ENCODE measurements at places on chromosomes 1 and 21. TPM values are rescaled to one million over a fixed set of nuclear protein-coding genes. Genes with fewer than 3 reads are reported as not detected.

DNA sequence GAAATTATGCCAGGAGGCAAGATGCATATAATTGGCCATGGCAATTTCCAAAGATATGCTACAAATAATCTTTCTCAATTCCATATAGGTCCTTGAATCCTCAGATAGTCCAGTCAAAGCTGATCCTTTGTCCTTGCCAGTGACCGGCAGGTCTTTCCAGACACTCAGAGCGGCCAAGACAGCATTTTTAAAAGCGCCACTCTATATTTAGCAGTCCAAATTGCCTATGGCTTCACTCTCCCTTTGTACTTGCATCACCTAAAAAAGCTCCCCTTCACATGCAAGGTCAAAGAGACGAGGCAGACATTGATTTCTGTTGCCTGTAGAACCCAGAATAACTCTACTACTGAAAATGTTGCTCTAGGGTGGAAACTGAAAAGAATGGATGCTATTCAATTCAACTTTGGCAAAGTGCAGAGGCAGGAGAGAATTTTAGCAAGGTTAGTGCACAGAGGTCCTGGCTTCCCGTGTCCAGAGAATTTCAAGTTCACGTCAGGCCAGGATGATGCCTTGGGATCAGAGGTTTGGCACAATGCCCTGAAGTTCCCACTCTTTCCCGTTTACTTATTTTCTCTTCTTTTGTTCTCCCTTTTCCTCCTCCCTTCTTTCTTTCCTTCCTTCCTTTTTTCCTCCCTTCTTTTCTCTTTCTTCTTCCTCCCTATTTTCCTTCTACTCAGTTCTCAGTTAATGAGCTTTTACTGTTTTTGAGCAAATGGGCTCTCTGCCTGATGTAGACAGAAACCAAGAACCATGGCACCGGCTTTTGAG is 108.5 kb downstream of the KCNK1 start:
- H3K27ac ChIP-seq: no peak overlapping the region
- H3K27me3 ChIP-seq: no peaks in the 10 kb centered on the region

- no peaks in the 10 kb centered on the region for H3K27me3 ChIP-seq
- no peak for DNase-seq
- no peak overlapping the region for H3K4me3 ChIP-seq
Measured at GRCh38 chr1:50829014-50829958, 130.8 kb downstream of the FAF1 start.

GRCh38 chr21:41570791-41571355 is 62.9 kb upstream of the TMPRSS2 start:
- H3K27me3 ChIP-seq: no peaks in the 10 kb centered on the region
- H3K4me3 ChIP-seq: no peak overlapping the region
- no peak overlapping the region for H3K27ac ChIP-seq
- no peak for DNase-seq
- no peaks in the 10 kb centered on the region for H3K36me3 ChIP-seq

GRCh38 chr1:220296981-220297380 is 24.7 kb upstream of the RAB3GAP2 start:
- no peaks in the 10 kb centered on the region for H3K4me1 ChIP-seq
- no peak for DNase-seq
- H3K27ac ChIP-seq: no peak overlapping the region

DNA sequence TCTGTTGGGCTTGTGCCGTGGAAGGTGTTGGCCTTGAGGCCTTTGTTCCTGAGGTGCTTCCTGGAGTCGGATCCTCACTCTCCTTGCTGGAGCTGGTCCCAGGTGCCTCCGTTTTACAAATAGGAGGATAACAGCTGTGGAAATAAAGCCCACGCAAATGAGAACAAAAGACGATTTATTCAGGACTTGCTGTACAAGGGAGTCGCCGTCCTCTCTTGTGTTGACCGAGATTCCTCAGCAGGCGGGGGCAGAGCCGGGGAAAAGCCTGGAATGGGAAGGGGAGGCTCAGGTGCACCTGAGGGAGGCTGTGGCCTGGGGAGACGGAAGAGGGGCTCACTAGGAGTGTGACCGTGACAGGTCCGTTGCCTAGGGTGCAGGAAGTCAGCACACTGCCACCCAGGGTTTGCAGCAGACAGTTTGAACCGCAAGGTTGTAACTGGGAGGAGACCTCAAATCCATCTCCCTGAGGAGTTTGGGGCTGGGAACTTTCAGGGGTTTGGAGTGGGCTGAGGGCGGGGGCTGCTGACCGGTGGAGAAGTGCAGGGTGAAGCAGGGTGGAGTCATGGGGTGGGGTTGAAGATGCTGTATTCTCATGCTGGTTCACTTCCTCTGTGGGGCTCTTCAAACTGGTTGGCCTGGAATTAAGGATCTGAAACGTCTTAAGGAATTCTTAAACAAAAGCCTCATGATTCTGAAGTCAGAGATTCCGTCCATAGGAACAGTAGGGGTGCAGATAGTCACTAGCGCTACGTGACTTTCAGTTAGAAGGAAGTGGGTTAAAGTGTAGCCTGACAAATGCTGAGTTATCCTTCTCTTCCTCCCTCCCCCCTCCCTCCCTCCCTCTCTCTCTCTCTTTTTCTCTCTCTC is 2.6 kb upstream of the CSTB start:
- no peaks in the 10 kb centered on the region for H3K27me3 ChIP-seq
- H3K27ac ChIP-seq: no peak overlapping the region
- H3K4me1 ChIP-seq: peaks cover 12% of the 10 kb centered on the region
- peaks cover under 1% of the 10 kb centered on the region for H3K36me3 ChIP-seq

DNA sequence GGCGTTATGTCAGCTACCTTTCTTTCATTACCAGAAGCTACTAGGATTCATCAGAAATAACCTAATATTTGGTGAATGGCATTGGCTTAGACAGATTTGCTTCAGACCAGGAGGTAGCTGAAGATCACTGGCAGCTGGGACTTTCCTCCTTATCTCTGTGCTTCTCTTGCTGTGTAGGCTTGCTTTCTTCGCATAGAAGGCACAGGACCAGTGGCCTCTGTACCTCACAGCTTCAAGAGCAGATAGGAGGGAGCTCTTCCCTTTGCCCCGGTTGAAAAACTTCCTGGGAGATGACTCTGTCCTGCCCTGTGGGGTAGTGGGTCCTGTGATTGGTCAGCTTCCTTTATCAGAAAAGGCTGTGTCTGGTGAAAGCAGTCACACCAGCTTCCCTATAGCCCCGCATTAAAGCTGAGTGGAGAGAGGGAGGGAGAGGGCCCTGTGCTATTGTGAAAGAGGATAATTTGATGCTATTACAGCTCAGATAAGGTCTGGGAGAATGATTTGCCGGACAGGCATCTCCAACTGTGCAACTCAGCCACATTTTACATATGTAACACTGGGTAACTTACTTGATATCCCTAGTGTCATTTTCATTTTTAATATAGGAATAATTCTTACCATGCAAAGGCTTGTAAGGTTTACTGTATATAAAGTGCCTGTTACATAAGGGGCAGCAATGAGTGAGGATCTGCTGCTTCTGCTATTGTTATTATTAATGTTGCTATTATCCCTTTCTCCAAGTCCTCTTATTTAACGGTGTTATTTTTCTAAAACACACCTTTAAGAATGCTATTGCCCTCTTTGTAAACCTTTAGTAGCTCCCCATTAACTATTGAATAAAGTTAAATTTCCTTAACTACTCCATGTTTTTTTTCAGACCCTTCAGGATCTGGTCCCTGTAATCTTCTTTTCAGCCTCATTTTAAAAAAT is 31.6 kb downstream of the OSBPL9 start:
- no peaks in the 10 kb centered on the region for H3K27me3 ChIP-seq
- DNase-seq: peak; percentile 24
- peaks cover 23% of the 10 kb centered on the region for H3K4me1 ChIP-seq
- H3K36me3 ChIP-seq: no peaks in the 10 kb centered on the region
- H3K27ac ChIP-seq: no peak overlapping the region

DNA sequence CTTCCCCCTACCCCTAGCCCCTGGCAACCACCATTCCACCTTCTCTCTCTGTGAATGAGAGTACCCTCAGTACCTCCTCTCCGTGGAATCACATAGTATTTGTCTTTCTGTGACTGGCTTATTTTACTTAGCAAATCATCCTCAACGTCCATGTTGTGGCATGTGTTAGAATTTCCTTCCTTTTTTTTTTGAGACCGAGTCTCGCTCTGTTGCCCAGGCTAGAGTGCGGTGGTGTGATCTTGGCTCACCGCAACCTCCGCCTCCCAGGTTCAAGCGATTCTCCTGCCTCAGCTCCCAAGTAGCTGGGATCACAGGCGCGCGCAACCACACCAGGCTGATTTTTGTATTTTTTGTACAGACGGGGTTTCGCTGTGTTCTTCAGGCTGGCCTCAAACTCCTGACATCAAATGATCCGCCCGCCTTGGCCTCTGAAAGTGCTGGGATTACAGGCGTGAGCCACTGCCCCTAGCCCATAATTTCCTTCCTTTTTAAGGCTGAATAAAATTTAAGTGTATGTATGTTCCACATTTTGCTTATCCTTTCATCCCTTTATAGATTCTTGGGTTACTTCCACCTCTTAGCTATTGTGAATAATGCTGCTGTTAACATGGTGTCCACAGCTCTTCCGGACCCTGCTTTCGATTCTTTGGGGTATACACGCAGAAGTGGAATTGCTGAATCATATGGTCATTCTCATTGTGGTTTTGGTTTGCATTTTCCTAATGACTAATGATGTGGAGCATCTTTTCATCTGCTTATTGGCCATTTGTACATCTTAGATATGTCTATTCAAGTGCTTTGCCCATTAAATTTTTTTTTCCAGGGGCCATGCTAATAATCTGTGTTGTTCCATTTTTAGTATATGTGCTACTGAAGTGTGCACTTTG is 32.3 kb downstream of the ERRFI1 start:
- H3K4me3 ChIP-seq: no peak overlapping the region
- DNase-seq: no peak
- H3K4me1 ChIP-seq: no peaks in the 10 kb centered on the region
- H3K27me3 ChIP-seq: no peaks in the 10 kb centered on the region

GRCh38 chr21:35521852-35522505 is 472.9 kb upstream of the RUNX1 start:
- H3K27ac ChIP-seq: no peak overlapping the region
- no peaks in the 10 kb centered on the region for H3K27me3 ChIP-seq
- H3K36me3 ChIP-seq: no peaks in the 10 kb centered on the region
- no peak for DNase-seq
- peaks cover 11% of the 10 kb centered on the region for H3K4me1 ChIP-seq

DNA sequence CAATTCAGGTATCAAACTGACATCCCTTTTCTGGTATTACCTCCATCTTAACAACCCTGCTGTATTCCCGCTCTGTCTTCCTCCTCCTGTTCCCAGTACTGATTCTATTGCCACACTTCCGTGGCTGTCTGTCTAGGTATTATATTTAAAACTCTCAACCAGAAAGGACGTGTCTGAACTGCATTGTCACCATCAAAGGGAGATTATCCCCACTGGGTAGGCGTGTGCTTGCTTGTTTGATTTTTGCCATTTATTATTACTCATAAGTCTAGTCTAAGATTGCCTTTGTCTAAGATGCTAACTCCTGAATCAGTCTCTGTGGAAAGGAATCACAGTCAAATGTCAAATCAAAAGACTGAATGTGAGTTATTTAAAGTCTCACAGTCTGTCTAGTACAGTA is 650.1 kb downstream of the KCNT2 start:
- H3K4me3 ChIP-seq: no peak overlapping the region
- DNase-seq: no peak
- H3K4me1 ChIP-seq: no peaks in the 10 kb centered on the region
- H3K27ac ChIP-seq: no peak overlapping the region
- no peaks in the 10 kb centered on the region for H3K27me3 ChIP-seq

GRCh38 chr1:8165595-8166360 is 139.7 kb upstream of the ERRFI1 start:
- H3K27ac ChIP-seq: no peak overlapping the region
- no peaks in the 10 kb centered on the region for H3K27me3 ChIP-seq
- H3K4me1 ChIP-seq: peaks cover 43% of the 10 kb centered on the region
- H3K36me3 ChIP-seq: no peaks in the 10 kb centered on the region

DNA sequence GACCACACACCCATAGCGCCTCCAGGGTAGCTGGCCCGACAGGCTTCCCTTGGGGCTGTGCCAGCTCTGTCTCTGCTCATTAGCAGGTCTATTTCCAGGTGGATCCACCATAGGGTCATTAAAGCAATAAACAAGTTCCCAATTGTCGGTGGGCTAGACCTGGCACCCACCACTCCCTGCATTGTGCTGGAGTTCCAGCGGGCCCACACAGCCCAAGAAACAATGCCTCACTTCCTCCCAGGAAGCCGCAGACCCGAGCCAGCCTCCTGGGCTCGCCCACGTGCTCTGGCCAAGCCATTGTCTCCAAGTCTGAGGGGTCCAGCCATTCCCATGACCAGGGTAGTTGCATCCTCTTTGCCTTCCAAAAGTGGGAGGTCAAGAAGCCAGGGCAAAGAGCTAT is 27.5 kb upstream of the SOX13 start:
- no peak overlapping the region for H3K4me3 ChIP-seq
- no peaks in the 10 kb centered on the region for H3K4me1 ChIP-seq
- DNase-seq: no peak
- H3K27me3 ChIP-seq: no peaks in the 10 kb centered on the region
- no peak overlapping the region for H3K27ac ChIP-seq

DNA sequence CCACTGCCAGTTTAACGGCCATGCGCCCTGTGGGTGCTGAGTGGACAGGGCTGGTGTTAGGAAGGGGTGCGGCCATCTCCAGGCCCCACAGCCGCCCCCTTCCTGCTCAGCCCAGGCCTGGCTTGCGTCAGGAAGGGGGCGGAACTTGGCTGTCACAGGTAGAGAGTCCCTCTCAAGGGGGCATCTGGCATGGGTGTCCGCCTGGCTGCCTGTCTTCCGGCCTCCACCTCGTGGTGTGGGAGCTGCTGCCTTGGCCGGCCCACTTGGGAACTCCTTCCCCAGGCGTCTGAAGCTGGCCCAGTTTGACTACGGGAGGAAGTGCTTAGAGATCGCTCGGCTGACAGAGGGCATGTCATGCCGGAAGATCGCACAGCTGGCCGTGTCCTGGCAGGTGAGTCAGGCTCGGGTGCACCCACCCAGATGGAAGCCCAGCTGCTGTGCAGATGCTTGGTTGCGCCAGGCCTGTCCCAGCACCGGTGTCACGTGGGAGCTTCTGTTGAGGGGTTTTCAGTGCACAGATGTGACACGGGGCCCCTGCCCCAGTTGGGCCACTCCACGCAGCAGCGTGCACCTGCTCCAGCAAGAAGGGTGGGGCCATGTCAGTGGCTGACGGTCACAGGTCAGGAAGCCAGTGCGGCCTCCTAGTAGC is 9.1 kb upstream of the ATAD3B start:
- DNase-seq: peak; percentile 75
- H3K27me3 ChIP-seq: no peaks in the 10 kb centered on the region
- peaks cover 8% of the 10 kb centered on the region for H3K4me1 ChIP-seq
- no peaks in the 10 kb centered on the region for H3K36me3 ChIP-seq

C1orf74 gene
- total RNA-seq: 1.0 TPM

KPRP gene
- total RNA-seq: not detected

ADGRB2 gene
- 0.26 TPM for total RNA-seq

CD34 gene
- total RNA-seq: 11.5 TPM

MORN1 gene
- total RNA-seq: 17.8 TPM

CACNA1E gene
- total RNA-seq: 1.0 TPM

ZC3H12A gene
- total RNA-seq: 12.2 TPM

THEM5 gene
- total RNA-seq: not detected

FCGR1A gene
- not detected for total RNA-seq

C4BPB gene
- 11.9 TPM for total RNA-seq

Data from body of pancreas (tissue), 4 donors.